ENCODE measurements at places on chromosomes 5 and 9.
A peak's percentile ranks its signal among the peaks of the same experiment; 100 is the strongest.

- no peak for DNase-seq
These were observed 35.1 kb downstream of the NNT start for GRCh38 chr5:43638107-43638506.

GRCh38 chr9:126705767-126706697 is 92.3 kb downstream of the LMX1B start:
- peak; percentile 46 for DNase-seq

DNA sequence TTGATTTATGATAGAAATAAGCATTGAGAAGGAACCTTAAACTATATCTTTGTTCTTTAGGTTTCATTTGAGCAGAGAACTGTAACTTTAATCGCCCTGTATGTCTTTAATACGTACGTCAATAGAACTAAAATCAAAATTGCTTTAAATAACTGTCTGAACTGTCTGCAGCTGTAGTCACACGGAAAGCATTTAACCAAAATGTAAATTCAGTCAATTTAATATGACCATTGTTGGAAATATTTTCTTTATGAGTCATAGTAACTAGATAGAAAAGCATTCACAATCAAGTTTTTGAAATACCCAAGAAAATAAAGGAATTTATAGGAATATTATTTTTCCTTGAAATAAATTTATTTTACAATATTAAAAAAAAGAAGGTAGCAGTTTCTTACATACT is 157.1 kb upstream of the CDH6 start:
- no peak for DNase-seq

DNA sequence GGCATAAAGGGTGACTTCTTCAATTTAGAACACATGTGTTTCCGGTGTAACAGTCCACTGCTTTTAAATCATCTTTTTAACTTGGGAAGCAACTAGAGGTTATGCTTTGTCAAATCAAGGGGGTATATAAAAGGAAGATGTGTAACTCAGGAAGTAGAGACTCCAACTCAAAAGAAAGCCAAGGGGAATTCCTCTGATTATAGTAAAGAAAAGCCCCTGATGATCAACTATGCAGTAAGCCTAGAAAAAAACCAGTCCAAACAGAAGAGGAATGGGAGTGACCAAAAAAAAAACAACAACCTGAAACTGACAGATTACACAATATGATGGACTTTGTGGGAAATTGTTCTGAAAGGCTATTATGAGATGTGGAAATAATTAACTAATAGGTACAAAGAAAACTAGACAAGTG is 90.3 kb downstream of the AK8 start:
- DNase-seq, result no peak

DNA sequence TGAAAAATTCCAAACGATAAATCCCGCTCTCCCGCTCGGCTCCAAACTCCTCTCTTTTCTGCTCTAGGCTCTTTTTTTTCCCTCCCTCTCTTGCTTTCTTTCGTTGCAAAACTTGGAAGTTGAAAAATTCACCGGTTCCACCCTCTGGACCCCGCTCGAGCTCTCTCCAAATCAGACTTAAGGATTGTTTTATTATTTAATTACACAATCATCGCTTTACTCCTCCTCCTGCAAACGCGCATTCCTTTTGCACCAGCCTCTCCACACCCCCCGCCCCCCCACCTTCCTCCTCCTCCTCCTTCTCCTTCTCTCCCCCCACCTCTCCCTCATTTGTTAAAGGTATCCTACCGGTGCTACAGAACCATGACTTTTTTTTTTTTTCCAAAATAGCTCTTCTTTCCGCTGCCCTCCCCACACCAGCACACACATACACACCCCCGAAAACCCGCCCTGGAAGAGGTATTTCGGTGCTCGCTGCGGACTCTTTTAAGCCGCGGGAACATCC is 535 bp upstream of the NFIB start:
- no peak for DNase-seq

- no peak for DNase-seq
These were observed 95.8 kb upstream of the KLF9 start for GRCh38 chr9:70510157-70510770.

DNA sequence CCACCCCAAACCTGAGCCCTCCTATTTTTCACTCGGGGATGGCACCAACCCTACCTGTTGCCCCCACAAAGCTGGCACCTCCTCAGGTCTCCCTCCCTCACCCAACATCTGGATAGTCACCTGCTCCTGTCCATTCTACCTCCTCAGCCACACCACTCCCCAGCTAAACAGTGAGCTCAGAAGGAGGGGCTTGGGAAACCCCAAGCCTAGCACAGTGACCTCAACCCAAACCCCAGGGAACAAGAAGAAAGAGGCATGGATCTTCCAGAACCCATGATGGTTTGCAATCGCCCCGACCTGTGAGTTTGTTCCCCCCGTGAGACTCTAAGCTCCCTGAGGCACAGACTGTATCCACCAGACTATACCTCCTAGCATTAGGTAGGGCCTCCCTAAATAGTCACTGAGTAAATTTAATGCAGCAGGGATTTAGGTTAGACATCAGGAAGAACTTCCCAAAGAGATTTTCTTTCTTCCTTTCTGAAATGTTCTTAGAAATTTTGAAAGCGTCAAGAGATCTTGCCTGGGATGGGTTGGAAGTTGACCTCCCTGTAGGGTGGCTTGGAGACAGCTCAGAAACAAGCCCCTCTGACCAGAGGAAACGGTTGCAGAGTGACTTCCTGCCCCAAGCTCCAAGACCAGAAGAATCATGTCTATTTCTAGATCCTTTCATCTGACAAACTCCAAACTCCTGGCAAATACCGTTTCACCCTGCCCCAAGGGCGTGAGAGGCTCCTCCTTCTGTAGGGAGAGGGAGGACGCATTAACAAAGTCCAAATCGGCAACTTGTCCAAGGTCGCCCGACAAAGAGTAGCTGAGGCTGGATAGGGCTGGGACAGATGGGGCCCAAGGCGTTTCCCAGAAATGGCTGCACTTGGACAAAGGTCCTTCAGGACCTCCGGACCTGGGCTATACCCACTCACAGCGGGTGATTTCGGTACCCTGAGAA is 4.1 kb downstream of the FIBCD1 start:
- DNase-seq, result no peak

- DNase-seq, result no peak
These were observed 201.7 kb downstream of the PAPPA start for GRCh38 chr9:116355153-116355921.

GRCh38 chr9:97910357-97910756 is 11.9 kb downstream of the TRMO start:
- no peak for DNase-seq

DNA sequence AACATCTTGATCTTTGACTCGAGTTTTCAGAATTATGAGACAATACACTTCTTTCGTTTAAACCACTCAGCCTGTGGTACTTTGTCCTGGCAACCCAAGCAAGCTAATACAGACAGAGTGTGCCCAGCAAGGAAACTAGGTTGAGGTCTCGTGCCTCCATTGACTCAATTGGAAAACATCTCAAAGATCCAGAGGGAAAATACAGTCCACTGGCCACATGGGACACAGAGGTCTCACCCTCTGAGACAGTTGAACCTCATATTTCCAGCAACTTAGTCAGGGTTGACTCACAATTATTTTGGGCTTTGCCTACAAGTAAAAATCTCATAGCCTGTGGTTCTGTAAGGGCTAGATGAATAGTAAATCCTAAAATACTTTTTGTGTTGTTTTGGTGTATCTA is 631.5 kb downstream of the MTRR start:
- no peak for DNase-seq

Data from GM06990 (cell line).